H1 (cell line): ENCODE measurements at places on chromosomes 12 and 14. TPM values are rescaled to one million over a fixed set of nuclear protein-coding genes. Genes with fewer than 3 reads are reported as not detected.

KCNK13 gene
- polyA plus RNA-seq = 0.39 and 0.46 TPM in 2 replicates

SYT1 gene
- polyA plus RNA-seq = 7.0 and 11.0 TPM in 2 replicates

CLEC4E gene
- polyA plus RNA-seq = 0.03 TPM in 1 of 2 replicates, not detected in the other

NGB gene
- 0.60 and 0.78 TPM in 2 replicates for polyA plus RNA-seq

NINJ2 gene
- 1.4 and 1.5 TPM in 2 replicates for polyA plus RNA-seq

FLRT2 gene
- polyA plus RNA-seq = 2.4 and 2.6 TPM in 2 replicates

ACSM4 gene
- not detected in 2 replicates for polyA plus RNA-seq

RIC8B gene
- 5.7 and 8.2 TPM in 2 replicates for polyA plus RNA-seq

BIN2 gene
- 0.05 TPM in 1 of 2 replicates, not detected in the other for polyA plus RNA-seq

ARHGDIB gene
- 0.55 and 1.3 TPM in 2 replicates for polyA plus RNA-seq

SRRM4 gene
- polyA plus RNA-seq = 0.35 and 0.53 TPM in 2 replicates

UNG gene
- 71.6 and 84.5 TPM in 2 replicates for polyA plus RNA-seq
